ENCODE measurements at places on chromosomes 13 and 19.

DNA sequence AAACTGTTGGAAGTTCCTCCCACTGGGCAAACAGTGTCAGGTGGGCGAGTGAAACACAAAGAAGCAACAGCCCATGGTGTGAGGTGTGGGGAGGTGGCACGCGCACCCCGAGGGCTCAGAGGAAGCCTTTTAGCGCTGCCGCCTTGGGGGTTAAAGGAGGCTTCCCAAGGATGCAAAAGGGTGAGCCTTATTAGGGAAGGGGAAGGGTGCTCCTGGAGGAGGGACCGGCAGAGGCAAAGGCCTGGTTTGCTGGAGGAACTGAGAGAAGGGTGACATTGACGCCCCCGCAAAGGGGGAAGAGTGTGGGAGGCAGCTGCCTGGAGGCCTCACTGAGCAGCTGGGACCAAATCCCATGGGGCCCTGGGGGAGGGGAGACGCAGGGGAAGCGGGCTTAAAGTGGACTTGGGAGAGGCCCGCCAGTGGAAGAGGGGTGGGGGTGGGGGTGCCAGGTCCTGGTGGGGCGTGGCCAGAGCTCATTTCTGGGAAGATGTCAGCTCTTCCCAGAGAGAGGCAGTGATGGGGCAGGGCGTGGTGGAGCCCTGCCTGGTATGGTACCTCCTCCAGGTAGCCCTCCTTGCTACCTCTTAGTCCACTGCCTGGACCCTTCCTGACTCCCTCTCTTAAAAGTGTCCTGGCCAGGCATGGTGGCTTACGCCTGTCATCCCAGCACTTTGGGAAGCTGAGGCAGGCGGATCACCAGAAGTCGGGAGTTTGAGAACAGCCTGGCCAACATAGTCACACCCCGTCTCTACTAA, 12.0 kb upstream of the FCHO1 start:
- DNase-seq = no peak

DNA sequence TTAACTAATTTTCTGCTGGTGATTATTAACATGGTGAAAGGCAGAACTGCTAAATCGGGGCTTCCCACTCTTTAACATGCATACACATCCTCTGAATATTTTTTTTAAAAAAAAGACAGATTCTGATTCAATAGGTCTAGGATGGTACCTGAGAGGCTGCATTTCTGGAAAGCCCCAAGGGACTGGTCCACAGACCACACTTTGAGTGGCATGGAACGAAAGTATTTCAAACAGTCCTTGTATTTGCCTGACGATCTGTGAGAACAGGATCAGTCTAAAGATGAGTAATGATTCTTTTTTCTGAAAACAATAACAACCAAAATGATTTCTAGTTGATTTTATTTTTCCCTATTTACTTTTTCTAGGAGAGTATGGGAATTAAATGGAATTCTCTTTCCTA, 16.7 kb upstream of the SPART start:
- no peak for DNase-seq

GRCh38 chr13:84208246-84208910, 326.1 kb upstream of the SLITRK1 start:
- no peak for DNase-seq

DNA sequence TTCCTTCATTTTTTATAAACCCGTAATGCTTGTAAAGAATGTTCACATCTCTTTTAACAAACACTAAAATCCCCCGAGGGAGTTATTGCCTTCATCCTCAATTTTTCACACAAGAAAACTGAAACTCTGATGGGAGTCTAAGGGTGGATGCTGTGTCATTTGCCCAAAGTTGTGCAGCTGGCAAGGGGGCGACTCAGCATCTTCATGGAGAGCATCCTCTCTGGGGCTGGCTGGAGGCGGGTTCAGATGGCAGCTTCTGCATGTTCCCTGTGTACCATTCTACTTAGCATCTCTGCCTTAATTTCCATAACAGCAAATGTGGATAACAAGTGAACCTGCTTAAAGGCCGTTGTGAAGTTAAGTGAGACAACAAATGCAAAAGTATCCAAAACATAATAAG, 256.4 kb downstream of the IRS2 start:
- no peak for DNase-seq

GRCh38 chr13:59495936-59496512, 667.7 kb downstream of the DIAPH3 start:
- no peak for DNase-seq

- DNase-seq = no peak
Observed at GRCh38 chr19:35715981-35716800, 1.6 kb upstream of the KMT2B start.

- no peak for DNase-seq
Observed at GRCh38 chr13:37656247-37656940, 57.8 kb upstream of the POSTN start.

GRCh38 chr19:397321-397720, 11.6 kb downstream of the C2CD4C start:
- DNase-seq = peak; percentile 29

DNA sequence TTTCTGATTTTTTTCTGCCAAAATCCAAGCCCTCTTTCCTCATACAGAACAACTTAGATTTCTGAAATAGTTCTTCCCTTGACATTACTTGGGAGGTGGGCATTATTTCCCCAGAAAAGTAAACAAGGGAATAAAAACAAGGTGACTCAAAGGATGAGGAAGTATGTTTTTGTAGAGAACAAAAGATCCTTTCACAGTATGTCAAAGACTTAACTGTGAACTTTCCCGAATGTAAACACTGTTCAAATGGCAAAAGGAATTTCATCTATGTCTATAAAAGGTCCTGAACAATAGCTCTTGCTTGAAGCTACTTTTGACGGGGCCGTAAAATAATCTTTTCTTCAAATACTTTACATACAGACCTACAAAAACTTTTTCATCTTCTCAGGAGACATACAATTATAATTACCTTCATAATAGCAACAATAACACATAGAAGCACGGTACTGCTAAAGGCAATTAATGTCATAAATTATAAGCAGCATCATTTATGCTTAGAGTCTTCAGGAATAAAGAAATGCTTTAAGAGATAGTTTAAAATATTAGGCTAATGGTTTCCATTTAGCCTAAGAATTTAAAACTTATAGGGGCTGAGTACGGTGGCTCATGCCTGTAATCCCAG, 191.1 kb downstream of the RGCC start:
- DNase-seq = no peak
